ENCODE measurements at places on chromosomes 5 and 9. TPM values are rescaled to one million over a fixed set of nuclear protein-coding genes. Genes with fewer than 3 reads are reported as not detected.
A peak's percentile ranks its signal among the peaks of the same experiment; 100 is the strongest.

DNA sequence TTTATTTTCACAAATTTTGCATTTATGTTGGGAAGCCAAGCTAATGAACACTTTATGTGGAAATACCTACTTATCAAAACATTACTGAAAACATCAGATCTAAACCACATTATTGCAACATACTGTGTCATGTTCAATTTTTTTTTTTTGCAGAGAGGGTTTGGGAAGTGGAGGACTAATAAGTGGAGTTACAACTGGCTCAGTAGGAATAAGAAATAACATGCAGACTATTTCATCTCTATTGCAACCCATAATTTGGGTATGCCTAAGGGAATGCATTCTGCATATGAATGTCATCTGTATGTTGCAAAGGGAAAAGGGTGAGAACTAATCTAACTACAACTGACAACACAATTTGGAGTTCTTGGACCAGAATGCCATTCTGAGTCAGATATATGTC lies 41.8 kb downstream of the APC start:
- peak; percentile 20 for DNase-seq

GRCh38 chr9:116873937-116874914 lies 187.1 kb downstream of the TRIM32 start:
- no peak for DNase-seq

DNA sequence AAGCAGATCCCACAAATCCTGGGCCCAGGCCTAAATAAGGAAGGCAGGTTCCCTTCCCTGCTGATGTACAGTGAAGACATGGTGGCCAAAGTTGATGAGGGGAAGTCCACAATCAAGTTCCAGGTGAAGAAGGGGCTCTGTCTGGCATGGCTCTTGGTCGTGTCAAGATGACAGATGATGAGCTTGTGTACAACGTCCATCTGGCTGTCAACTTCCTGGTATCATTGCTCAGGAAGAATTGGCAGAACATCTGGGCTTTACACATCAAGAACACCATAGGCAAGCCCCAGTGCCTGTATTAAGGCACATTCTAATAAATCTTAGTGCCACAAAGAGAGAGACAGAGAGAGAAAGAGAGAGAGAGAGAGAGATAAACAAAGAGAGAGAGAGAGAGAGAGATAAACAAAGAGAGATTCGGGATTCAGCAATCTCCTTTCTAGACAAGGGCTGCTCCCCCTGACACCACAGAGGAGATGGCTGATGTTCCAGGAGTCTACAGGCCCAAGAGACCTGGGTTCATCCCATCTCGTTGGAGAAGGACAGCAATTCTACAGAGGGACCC lies 45.5 kb upstream of the HSPA9 start:
- no peak for DNase-seq

DNA sequence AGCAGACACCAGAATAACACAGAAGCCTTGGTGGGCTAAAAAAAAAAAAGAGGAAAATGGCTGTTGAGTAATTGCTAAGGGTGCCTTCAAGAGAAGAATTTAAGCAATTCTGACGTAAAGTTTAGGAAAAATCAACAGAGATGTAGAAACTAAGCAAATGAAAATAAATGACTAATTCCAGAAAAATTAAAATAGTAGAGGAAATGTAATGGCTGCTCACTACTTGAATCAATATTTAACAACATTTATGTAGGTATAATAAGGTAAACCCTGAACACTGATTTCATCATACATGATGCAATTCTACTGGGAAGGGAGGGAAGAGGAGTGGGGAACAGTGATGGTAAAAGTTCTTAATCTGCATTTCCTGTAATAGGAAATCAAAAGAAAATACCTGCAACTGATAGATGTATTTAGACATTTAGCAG lies 41.4 kb downstream of the PUM3 start:
- no peak for DNase-seq

- DNase-seq: no peak
Observed at GRCh38 chr5:146641941-146642340, 126.0 kb upstream of the GPR151 start.

GRCh38 chr5:132474131-132474723 lies 16.3 kb downstream of the IRF1 start:
- DNase-seq: no peak

The TGFBR1 gene
- total RNA-seq: 28.9 TPM

DNA sequence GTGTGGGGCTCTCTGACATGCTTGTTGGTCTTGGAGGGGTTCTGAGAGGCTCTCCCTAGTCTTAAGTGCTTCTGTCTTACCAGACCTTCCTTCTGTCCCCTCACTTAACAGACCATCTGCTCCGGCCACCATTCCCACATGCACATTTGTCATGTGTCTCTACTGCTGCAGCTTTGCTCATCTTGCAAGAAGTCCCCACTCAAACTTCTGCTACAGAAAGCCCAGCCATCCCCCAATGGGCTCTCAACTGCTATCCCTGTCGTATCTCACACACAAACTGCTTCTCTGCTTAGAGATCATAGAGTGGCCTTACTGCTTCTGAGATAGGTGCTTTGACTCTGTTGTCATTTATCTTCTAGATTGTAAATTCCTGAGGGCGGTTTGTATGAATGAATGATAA lies 69.4 kb downstream of the NUP214 start:
- DNase-seq: no peak

The FBXL7 gene
- 12.5 TPM for total RNA-seq

The IFNB1 gene
- total RNA-seq: 0.52 TPM

DNA sequence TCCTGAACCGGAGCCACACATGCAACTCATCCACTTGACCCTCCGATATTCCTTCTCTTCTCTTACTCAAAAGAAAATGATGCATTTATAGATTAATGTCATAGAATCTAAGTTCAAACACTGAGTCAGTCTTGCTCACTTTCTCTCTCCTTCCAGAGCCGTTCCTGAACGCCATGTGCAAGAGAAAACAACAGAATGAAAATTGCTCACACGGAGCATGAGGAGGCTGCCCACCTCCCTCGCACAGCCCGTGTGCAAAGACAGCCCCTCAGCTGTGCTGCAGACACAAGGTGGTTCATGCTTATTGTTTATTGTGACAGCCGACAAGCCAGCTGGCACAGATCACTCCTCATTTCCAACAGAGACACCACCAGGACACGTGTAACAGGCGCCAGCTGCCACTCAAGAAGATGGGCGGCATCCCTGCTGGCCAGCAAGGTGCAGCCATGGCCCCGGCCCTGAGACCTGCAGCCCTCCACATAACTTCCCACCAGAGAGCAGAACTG lies 290.8 kb downstream of the GLIS3 start:
- no peak for DNase-seq

DNA sequence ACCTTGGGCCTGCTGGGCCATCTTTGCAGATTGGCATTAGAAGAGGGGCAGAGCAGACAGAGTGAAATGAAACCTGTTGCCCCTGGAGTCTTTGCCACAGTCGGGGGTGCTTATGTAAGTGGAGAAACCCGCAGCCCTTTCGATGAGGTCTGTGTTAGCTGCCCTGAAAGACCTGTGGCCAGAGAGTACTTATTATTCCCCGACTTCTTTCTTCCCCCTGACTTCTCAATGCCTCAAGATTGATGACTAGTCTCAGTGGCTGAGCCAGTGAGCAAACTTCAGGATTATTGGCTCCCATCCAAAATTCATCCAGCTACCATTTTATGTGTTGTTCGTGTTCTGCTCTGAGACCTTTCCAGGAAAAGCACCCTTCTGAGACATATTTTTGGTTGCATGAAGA lies 7.6 kb downstream of the NTRK2 start:
- peak; percentile 8 for DNase-seq

DNA sequence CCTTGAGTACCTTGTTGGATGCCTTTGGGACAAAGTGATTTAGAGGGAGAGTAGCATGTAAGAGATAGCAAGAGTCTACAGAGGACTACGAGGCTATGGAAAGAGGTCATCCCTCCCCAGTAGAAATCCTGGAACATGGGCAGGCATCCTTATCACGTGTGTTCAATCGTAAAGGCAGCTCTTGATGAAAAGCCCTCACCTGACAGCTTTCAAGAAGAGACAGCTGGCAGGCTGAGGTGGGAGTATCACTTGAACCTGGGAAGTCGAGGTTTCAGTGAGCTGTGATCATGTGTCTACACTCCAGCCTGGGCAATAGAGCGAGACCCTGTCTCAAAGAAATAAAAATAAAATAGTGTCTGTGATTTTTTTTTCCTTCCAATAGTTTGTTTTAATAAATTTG lies 112.6 kb downstream of the PCSK5 start:
- DNase-seq: no peak

DNA sequence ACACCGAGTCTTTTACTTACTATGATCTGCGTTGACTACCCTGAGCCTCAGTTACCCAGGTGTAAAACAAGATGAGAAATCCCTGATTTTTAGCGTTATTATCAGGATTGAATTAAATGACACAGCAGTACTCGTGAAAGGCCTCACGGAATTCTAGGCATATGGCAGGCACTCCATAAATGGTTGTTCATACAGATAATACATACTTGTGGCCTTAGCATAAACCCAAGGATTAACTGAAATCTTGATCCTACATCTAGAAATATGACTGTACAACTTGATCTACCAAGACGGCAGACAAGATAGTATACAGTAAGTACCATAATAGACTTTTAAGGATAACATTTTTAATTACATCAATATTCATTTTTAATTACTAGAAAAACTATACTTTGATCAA lies 409.8 kb downstream of the BNC2 start:
- DNase-seq: no peak

DNA sequence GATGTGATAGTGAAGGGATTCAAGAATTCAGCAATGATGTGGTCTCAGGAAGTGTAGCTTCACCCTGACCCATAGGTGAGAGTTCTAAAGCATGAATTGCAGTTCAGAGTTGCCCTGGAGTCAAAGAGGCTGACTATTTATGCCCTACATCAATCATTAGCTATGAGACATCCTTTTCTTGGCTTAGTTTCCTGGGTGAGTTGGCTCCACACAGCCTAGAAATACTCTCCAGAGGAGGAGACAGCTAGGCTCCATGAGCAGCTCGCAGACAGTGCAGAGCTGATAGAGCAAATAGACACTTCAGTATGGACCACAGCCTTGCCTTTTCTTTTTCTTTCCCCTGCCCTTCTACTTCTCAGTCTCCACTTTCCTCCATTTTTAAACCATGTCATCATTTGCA lies 1651.8 kb downstream of the MAT2B start:
- DNase-seq: no peak
